HFFc6 (cell line): ENCODE measurements at places on chromosomes 3 and 15.
A peak's percentile ranks its signal among the peaks of the same experiment; 100 is the strongest.

DNA sequence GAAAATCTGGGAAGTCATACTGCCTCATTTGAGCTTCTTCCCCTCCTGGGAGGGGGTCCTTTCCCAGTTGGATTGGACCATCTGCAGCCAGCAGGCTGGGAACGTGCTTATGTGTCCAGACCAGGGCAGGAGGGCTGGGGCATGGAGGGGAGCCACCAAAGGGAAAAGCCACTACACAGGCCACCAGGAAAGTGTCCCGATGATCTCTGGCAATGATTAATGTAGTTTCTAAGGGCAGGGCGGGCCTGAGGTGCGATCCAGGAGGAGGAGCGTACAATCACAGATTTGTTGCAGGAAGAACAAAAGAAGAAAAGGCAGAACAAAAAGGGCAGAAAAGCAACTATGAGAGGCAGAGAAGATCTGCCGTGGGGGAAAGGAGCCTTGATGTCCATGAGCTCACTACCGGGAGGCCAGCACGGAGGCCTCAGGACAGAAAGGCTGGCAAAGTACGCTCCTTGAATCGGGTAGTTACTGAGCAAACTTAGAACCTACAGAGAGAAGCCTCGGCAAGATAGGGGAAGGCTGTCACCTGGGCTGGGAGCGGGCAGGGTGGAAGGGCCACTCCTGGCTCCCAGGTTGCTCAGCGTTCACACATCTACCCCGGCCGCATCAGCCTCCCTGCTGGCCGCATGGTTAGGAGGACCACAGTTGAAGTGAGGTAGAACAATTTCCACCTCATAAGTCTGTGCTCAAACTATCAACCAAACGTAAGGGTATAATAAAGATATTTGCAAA lies 79.5 kb upstream of the PCSK6 start:
- no peak for DNase-seq

GRCh38 chr3:62602987-62603386 lies 229.6 kb upstream of the FEZF2 start:
- no peak for DNase-seq

DNA sequence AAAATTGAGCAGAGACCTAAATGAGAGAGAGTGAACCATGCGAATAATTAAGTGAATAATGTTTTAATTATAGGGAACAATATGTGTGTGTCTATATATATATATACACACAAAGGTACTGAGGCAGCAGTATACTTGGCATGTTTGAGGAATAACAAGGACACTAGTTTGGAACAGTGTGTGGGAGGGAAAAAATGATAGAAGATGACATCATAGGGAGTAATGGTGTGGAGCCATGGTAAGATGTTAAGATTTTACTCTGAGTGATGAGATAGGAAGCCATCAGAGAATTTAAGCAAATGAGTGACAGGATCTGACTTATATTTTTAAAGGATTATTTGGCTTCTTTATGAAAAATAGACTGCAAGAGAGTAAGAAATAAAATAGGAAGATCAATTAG lies 29.1 kb downstream of the DTWD1 start:
- no peak for DNase-seq

DNA sequence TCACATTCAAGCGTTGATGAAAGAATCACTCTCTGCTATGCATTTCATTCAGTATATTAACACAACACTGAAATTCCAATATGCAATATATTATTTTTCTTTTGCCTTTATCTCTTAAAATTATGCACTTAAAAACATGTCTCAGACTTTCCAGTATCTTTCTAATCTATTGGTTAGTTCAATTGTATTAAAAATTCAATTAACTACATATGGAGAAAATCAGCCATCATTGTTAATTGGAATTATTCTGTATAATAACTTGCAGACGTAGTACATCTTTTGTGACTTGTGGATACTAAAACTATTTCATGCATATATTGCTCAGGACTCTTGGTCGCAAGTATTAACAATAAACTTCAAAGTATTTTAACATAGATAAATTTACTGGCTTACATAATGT lies 715.6 kb downstream of the GRM7 start:
- DNase-seq: no peak

GRCh38 chr3:192864941-192865340 lies 52.7 kb downstream of the MB21D2 start:
- DNase-seq: no peak

DNA sequence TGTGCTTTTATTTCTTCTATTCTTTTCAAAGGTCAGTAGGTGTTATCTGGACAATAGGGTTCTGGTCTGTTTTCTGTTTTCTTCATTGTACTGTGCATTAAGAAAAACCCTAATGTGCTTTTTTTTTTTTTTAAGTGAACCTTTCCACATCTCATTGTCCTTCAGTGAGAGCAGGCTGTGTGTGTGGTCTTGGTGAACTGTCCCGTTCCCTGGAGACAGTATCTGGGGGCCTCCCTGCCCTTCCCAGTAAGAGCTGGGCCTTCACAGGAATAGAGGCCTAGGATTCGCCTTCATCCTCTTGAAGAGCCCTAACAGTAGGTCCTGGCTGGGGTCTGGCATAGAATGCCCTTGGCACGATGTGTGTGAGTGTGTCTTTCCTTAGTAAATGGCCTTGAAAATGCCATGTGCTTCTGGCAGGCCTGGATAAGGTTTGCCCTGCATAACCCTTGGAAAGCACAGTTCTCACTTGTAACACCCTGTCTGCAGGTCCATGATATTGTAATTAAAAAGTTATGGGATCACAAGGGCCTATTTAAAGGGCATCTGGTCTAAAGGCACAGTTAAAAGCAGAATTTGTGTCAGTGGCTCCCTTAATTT lies 81.2 kb downstream of the IGF1R start:
- DNase-seq: no peak

GRCh38 chr3:51937611-51938450 lies 3.9 kb downstream of the RRP9 start:
- DNase-seq: no peak

DNA sequence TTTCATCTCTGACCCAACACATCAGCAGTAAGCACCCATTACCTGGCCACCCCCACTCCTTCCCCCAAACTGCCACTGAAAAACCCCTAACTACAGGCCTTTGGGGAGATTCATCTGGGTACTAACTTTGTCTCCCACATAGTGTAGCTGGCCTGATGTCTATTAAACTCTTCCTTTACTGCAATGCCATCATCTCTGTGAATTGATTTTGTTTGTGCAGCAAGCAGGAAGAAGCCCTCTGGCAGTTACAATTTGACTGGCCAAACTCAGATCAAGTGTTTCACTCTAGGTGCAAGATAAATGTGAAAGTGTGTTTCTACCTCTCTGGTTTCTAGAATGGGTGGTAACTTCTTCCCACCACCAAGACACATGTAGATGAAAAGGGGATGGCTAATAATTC lies 26.7 kb upstream of the OR5K4 start:
- DNase-seq: no peak

DNA sequence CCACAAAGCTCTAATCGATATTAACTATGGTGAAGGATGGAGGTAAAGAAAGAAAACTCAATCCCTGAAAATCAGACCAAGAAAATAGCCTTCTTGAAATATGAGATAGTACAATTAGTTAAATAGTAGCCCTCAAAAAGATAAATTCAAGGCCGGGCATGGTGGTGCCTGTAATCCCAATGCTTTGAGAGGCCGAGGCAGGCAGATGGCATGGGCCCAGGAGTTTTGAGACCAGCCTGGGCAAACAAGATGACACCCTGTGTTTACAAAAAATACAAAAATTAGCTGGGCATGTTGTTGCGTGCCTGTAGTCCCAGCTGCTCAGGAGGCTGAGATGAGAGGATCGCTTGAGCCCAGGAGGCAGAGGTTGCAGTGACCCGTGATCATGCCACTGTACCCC lies 31.6 kb upstream of the CEP152 start:
- no peak for DNase-seq

DNA sequence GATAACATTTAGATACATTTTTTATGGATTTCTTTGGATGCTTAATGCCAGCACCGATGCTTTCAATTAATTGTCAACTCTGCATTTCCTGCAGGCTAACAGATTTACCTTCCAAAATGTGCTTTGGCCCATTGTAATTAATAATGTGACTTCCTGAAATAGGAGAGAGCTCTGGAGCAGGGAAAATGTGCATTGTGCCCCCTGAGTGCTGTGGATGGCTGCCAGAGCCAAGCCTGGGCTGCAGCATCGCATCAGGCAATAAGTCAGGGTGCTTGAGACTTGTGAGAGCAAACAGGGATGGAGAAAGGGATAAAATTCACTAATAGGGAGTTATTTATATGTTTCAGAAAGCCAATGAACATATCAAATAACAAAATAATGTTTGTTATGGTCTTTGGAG lies 133.8 kb downstream of the MOBP start:
- no peak for DNase-seq

DNA sequence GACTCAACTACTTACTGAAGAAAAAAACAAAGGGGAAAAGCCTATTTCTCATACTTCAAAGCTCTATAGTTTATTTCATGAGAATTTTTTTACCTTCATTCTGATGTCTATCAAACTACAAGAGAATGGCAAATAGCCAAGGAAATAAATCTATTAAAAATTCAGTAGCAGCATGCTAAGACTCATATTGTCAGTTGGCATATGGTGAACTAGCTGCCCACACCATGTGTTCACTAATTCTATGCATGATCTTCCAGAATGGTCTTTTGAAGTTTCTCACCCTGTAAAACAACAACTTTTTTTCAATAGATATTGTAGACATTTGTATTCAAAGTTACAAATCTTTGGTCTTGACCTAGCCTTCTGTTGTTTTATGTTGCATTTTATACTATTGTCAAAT lies 386.2 kb downstream of the RSL24D1 start:
- DNase-seq: no peak

DNA sequence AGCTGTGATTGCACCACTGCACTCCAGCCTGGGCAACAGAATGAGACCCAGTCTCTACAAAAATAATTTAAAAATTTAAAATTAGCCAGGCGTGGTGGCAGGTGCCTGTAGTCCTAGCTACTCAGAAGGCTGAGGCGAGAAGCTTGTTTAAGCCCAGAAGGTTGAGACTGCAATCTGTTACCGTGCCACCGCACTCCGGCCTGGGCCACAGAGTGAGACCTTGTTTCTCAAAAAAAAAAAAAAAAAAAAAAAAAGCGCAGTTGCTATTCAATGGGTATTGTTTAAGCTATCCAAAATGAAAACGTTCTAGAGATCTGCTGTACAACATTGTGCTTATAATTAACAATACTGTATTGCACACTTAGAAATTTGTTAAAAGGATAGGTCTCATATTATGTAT lies 24.0 kb downstream of the ZNF148 start:
- DNase-seq: no peak

- DNase-seq: no peak
Observed at GRCh38 chr15:99054025-99054387, 46.4 kb upstream of the PGPEP1L start.

- no peak for DNase-seq
Observed at GRCh38 chr3:154152741-154153140, 31.6 kb downstream of the ARHGEF26 start.

DNA sequence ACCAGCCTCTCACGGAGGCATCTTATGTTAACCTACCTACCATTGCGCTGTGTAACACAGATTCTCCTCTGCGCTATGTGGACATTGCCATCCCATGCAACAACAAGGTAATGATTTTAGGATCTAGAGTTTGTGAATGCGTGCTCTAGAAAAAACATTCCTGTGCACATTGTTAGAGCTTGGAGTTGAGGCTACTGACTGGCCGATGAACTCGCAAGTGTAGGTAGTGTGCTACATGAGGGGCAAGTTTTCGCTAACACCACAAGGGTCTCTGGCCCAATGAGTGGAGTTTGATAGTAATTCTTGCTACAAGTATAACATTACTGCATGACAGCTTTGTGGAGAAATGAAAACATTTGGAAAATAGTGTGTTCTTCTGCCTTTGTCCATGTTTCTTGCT lies 4.4 kb downstream of the RPSA start:
- no peak for DNase-seq

GRCh38 chr3:69967156-69967555 lies 32.4 kb upstream of the SAMMSON start:
- DNase-seq: no peak

DNA sequence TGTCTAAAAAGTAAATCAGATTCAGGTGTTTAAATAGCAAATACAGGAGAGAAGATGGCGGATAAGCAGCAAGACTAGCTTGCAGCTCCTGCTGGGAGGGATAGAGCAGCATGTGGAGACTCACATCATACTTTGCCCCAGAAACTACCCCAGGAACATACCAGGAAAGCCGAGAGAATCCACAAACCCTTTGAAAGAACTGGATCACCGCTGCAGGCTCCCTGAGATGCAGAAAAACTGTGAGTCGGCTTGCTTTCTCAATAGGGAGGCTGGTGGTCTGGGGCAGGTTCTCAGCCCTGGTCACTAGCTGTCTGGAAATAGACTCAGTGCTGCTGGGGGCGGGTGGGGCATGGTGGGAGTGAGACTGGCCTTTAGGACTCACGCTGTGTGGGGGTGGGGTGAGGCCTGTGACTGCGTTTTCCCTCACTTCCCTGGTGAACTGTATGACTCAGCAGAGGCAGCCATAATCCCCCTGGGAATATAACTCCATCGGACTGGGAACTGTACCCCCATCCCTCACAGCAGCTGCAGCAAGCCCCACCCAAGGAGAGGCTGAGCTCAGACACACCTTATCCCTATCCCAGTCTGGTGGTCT lies 142.8 kb downstream of the CNTN6 start:
- no peak for DNase-seq

- peak; percentile 65 for DNase-seq
Observed at GRCh38 chr3:8539419-8539818, 37.8 kb downstream of the LMCD1 start.

DNA sequence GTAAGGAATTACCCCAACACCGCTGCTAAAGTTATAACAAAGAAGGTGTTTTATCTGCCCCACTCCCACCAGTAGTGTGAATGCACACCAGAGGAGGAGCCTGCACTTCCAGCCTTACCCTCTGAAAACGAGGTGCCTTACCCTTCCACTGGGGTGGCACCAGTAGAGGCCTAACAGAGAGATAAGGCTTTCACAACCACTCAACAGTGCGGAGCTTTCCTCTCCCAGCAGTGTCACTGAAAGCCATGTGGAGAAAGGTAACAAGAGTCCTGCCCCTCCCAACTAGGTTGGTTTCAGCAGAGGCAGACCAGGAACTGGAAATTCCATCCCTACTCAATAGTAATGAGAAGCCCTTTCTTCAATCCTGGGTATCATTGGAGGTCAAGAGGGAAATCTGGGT lies 539.2 kb downstream of the VGLL3 start:
- DNase-seq: no peak

DNA sequence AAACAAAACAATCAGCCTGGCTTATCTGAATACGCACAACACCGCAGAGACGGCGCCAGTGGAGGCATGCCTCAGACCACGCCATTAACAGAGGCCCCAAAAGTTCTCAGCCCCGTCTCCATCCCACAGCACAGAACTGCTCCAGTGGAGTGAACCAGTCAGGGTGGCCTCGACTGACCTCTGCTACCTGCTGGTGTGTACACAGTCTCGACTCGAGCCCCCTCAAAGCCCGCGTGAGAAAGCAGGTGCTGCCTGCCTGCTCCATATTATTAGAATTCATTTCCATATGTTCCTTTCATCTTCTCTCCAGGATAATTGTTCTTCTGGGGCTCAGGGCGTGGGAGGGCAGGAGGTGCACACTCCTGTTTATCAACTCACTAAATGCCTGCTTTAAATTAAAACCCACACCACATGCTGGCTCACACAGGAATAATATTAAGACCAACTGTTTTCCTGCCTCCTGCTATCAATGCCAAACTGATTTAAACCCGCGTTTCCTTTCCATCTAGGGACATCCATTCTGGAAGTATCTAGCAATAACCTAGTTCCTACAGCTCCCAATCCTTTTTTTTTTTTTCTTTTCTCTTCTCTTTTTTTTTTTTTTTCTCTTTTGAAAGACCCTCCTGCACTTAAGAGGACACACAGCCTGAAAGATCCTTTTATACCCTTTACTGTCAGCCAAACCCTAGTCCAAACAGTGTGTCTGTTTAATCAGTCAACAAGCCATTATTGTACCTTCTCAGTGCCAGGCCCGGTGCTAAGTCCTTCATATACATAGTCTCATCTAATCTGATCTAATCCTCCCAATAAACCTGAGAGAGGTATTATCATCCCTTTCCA lies 101.2 kb downstream of the TLE3 start:
- no peak for DNase-seq
